ENCODE measurements at places on chromosomes 11 and 22. TPM values are rescaled to one million over a fixed set of nuclear protein-coding genes. Genes with fewer than 3 reads are reported as not detected.

Gene MRGPRX1
- not detected for total RNA-seq

Gene OR8K1
- not detected for total RNA-seq

Gene MACROD1
- total RNA-seq, result 42.9 TPM

Gene PLXNB2
- 300 TPM for total RNA-seq

Gene CXCR5
- total RNA-seq, result not detected

Gene SLCO2B1
- total RNA-seq, result 15.6 TPM

Gene RHOD
- 5.6 TPM for total RNA-seq

Gene USP28
- total RNA-seq, result 16.8 TPM

Gene SCGB1C1
- total RNA-seq, result not detected

Gene RIMBP3C
- 3.6 TPM for total RNA-seq

Gene SLC6A5
- not detected for total RNA-seq

Gene LRRC75B
- total RNA-seq, result 10.0 TPM
